H4 (cell line): ENCODE measurements at places on chromosomes 2 and 18. TPM values are rescaled to one million over a fixed set of nuclear protein-coding genes. Genes with fewer than 3 reads are reported as not detected.

DNA sequence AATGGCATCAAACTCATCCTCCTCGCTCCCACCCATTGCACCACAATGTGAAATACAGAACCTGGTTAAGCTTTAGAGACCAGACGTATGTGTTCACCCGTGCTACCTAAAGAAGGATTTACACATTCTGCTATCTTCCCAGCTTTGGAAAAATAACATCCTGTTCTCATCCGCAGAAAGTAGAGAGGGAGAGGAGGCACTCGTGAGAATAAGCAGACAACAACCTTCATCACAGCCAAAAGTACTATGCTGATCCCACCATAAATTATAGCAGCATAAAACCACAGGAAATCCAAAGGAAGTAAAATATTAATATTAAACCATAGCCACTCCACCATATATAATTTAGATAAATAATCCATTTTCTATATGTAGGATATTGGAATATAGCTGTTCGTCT, 111.7 kb upstream of the NRP2 start:
- DNase-seq: no peak

- DNase-seq: no peak
Observed at GRCh38 chr2:133483181-133483580, 85.1 kb downstream of the NCKAP5 start.

DNA sequence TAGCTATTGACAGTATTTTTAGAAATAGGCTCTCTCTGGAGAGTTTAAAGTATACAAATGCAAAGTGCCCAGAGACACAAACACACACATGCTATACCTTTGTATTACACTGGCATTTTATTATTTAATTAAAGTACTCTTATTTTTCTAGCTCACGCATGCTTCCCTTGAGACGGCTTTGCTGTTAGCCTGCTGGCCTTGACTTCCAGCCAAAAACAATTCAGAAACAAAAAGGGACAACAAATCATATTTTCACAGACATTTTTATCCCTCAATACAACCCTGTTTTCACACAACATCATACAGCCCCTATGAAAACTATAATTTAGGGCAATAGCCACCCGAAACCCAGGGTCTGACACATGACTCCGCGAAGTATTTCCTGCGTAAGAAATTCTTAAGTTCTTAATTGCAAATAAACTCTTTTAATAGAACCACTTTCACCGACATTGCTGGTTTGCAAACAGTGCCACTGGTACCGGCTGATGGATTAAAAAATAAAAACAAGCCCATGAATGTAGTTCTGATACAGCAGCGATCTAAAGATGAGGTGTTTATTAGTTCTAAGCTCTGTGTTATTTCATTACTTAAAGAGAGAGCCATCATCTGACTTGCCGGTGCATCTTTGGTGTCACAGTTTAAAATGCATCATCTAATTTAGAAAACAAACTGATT, 185.1 kb downstream of the TCF4 start:
- no peak for DNase-seq

G6PC2 gene
- total RNA-seq: not detected in 2 replicates

- DNase-seq: no peak
Observed at GRCh38 chr2:45390861-45391260, 220.2 kb downstream of the SRBD1 start.
